Renal cortex interstitium (tissue), 15 donors: ENCODE measurements at places on chromosomes 11 and 22. TPM values are rescaled to one million over a fixed set of nuclear protein-coding genes. Genes with fewer than 3 reads are reported as not detected.

DNA sequence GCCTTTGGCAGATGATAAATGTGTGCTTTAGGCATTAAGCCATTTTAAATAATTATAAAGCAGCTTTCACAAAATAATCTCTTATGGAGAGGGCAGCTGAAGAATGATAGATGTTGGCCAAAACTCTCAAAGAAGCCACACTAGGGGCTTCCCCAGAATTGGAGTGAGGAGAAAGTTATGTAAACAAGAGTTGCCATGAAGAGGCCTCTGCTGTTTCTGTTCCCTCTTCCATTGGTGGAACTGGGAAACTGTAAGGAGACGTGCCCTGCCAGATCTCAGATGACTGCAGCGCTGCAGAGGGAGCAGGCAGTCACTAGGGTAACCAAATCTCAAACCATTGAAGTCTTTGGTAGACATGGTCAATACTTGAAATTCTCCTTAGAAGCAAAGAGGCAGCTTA, 19.4 kb upstream of the APLP2 start:
- no peak for DNase-seq

DNA sequence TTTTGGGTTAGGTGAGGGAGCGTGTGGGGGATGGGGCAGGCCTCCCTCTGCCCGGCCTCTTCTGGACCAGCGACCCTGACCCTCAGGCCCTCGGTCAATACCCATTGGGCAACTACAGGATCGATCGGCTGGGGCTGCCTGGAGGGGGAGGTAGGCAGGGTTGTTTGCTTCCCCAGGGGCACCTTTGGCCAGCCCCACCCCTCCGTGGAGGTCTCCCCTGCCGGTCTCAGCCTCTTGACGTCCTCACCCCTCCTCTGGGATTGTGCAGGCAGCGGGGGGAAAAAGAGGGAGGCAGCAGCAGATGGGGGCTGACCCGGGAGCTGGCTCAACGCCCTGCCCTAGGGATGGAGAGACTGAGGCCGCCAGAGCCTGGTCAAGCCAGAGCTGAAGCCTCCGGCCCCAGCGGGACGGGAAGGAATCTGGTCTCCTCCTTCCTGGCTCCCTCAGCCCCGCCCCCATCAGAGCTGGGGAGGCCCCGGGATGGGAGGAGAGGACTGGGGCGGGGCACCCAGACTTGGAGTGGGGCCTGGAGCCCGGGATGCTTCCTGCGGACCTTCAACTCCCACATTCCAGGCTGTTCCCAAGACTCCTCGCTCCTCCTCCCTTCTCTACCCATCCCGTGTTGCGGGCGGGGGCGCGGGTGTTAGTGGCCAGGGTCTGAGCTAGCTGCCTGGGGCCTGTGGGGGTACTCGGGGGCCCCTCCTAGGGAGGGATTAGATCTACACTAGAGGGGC, 14.4 kb upstream of the CDC42EP1 start:
- DNase-seq, result peak; percentile 87

GRCh38 chr11:128520888-128521681, 66.3 kb downstream of the ETS1 start:
- DNase-seq, result no peak

DNA sequence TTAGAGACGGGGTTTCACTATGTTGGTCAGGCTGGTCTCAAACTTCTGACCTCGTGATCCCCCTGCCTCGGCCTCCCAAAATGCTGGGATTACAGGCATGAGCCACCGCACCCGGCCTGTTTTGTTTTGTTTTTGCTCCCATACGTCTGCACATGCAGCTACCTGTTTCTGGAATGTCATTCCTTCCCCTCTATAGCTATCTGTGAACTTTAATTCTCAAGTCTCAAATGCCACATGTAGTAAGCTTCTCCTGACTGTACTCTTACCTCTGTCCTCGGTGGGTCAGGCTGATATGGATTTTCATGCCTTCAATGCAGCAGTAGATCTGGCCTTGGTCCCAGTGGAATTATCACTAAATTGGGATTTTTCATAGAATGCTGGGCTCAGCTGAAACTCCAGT, 12.4 kb upstream of the SWAP70 start:
- DNase-seq, result no peak

DNA sequence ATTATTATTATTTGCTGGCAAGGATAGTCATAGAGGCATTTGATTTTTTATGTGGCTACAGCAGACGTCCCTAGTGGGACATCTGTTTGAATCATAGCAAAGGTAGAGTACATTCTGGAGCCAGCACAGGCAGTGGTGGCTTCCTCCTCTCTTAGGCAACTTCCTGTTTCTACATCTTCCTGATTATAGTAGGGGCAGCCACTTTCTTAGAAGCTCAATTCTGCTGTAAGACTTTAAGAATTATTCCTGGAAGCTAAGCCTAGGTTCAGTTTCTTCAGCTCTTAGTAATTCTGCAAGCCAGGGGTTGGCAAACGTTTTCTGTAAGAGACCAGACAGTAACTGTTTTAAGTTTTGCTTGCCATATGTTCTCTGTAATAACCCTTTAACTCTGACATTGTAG, 129.3 kb upstream of the TENM4 start:
- no peak for DNase-seq

GRCh38 chr11:46889689-46890475, 28.5 kb downstream of the LRP4 start:
- peak; percentile 52 for DNase-seq

DNA sequence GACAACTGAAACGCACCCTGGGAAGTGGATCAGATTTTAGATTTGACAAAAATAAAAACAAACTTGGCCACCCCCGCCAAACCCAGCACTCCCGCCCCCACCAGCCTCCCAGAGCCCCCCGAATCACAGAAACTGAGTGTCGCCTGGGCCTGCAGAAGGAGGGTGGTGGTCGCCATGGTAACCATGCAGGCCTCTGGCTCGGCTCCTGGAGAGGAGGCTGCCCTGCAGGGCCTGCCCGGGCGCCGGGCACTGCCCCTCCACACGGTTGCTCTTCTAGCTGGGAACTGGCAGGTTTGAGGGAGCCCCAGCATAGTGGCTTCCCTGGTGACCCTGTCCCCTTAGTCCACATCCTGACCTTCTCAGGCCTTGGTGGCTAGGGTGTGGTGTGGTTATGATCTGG, 19.3 kb downstream of the CACNA1I start:
- DNase-seq, result no peak

DNA sequence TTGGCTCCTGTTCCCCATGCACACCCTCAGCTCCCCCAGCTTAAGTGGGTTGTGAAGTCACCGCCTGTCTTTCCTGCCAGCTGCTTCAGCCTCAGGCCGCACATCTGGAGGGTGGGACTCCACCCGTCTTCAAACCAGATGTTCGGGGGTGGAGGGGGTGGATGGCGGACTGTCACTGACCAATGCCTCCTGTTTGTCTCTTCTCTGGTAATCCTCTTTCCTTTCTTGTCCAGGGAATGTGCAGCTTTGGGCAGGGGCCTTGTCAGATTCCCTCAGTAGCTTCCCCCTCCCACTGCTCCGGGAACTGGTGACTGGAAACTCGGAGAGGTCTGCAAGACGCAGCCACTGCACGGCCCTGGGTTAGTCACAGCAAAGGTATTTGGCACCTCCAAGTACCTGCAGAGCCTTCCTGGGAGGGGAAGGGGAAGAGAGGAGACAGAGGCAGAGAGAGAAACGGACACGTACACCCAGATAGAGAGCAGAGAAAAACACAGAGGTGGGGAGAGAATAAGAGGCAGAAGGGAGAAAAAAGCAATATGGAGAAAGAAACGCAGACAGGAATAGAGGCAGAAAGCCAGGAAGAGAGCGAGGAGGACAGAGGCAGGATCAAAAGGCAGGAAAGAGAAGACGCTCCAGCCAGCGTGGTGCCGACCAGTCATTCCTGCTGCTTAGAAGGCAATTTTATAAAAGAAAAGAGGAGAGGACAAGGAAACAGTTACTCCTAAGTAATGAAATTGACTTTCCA, 56.1 kb upstream of the TIMP3 start:
- DNase-seq, result no peak

- DNase-seq, result peak; percentile 64
These were observed 1.9 kb upstream of the ADM start for GRCh38 chr11:10302744-10303557.

GRCh38 chr11:47340980-47341775, 11.3 kb downstream of the MYBPC3 start:
- DNase-seq, result no peak

DNA sequence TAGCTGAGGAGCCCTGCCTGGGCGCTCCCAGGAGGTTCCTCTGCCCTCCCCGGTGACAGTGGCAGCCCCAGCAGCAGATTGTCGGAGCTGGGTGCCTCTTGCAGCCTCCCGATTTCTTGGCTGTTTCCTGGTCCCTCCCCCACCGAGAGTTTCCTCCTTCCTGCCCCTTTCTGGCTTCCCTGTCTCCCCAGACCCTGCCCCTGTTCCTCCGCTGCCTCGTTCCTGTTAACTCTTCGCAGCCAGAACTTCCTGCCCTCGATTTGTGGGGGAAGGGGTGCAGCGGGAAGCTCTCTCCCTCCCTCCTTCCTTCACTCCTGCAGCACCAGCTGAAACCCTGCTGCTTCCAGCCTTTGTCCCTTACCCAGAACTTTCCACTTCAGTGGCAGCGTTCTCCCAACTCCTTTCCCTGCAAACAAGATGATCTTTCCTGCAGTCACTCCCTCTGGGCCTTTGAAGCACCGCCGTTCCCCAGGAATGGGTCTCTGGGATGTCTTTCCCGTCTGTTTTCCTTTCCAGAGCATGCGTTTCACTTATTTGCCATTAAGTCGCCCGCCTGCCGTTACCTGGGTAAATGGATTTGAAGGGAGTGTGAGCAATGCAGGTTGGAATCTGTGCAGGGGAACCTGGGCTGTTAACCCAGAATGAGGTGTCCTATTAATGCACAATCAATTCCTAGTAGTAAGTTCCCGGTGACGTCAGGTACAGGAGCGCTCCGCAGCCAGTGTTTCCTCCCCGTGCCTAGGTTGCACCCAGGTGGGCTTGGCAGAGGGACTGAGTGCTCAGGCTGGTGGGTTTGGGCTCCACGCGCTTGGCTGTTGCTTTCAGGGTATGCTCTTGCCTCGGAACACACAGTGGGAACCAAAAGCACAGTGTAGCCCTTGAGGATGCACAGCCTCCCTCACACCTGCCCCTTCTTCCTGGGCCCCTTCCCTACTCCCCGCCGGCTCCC, 4.3 kb downstream of the GRK2 start:
- DNase-seq, result peak; percentile 70

DNA sequence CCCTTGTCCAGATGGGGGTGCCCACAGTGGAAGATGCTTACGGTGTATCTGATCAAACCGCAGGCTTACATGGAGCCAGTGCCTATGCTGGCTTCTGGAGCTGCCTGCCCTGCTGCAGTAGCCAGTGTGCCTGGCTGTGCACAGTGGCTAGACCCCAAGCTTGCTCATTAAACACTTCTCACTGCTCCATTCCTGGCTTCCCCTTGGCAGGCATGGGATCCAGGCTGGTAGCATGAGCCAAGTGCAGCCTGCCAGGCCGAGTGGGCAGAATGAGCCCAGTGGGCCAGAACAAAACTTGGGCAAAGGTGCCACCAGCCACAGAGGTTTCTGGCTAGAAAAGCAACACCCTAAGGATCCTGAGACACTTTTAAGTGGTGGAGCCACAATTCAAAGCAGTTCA, 55.4 kb upstream of the B3GNT6 start:
- no peak for DNase-seq

DNA sequence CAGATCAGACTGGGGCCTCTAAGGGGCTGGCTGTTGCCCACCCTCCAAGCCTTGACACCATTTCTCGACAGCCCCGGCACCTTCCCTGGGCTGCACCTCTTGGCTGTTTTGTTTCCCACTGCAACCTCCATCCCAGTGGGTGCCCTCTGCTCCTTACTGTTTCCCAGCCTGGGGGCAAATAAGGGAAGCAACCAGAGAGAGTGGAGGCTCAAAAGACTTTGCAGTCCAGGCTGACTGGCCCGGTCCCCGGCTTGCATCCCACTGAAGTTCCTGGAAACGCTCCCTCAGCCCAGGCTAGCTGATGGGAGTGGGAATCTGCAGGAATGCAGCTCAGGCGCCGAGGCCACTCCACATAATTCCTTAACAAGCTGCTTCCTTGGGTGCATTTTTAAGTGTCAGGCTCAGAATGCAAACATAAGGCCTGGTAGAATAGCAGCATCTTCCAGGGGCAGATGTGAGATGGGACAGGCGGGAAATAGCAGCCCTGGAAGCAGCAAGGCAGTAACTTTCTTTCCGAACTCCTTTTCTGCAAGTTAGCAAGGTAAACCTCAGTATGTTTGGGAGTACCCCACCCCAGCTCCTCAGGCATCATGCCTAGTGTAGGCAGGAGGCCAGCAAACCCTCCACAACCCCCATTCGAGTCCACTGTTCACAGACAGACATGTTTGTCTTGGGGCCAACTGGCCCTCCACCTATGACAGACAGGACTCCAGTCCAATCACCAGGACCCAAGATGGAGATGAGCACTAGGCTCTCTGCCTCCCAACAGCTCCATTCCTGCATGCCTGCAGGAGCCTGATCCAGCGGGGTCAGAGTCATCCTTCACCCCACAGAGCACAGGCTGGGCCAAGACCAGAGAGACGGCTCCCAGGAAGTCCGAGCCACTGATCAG, 39.3 kb downstream of the RPL27A start:
- DNase-seq, result no peak

DNA sequence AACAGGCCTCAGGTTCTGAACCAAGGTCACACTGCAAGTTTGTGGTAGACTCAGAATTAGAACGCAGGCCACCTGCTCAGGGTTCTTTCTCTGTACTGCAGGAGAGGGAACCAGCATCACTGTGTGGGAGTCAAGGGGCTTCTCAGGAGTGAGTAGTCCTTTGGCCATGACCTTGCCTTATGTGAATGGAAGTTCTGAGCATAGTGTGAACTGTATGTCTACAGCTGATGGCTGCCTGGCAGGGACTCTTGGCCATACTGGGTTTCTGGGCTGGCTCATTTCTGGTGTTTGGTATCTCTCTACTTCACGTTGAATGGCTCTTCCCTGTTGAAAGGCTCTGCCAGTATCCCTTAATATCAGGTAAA, 40.1 kb upstream of the TUB start:
- no peak for DNase-seq

DNA sequence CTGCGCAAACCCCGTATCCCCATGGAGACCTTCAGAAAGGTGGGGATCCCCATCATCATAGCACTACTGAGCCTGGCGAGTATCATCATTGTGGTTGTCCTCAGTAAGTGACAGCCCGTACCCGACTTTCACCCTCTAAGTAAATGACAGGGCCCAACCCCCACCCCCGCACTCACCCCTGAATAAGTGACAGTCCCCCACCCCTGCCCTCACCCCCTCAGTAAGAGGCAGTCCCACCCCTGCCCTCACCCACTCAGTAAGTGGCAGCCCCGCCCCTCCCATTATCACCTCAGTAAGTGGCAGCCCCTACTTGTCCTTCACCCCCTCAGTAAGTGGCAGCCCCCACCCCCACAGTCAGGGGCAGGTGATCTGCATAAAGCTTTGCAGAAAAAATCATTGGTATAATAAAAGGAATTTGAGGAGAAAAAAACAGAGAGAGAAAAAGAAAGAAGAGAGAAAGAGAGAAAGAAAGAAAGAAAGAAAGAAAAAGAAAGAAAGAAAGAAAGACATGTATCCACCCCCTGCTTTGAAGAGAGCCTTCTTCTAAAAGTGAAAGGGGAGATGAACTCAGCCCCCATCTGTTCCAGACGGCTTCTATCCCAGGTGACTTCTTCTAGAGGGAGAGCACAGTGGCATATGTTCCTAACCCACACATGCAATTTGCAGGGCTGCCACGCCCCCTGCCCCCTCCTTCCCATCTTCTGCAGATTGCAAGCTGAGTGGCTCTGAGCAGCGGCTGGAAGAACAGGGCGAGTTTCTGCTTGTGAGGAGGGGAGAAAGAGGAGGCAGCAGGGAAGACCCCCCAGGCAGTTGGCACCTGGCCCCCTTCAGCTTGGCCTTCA, 12.5 kb upstream of the SMIM35 start:
- no peak for DNase-seq

GRCh38 chr11:122721964-122722266, 66.4 kb downstream of the UBASH3B start:
- DNase-seq, result no peak

Gene TTC28
- polyA plus RNA-seq, result 35.9 TPM

Gene GDPD4
- polyA plus RNA-seq, result 0.14 TPM

Gene TMPRSS13
- 1.4 TPM for polyA plus RNA-seq

Gene BIK
- 1.2 TPM for polyA plus RNA-seq

Gene ANO1
- 16.7 TPM for polyA plus RNA-seq
